ENCODE measurements at places on chromosomes 16 and 17.

GRCh38 chr16:65540901-65541300, 419.0 kb upstream of the CDH11 start:
- no peak for DNase-seq

DNA sequence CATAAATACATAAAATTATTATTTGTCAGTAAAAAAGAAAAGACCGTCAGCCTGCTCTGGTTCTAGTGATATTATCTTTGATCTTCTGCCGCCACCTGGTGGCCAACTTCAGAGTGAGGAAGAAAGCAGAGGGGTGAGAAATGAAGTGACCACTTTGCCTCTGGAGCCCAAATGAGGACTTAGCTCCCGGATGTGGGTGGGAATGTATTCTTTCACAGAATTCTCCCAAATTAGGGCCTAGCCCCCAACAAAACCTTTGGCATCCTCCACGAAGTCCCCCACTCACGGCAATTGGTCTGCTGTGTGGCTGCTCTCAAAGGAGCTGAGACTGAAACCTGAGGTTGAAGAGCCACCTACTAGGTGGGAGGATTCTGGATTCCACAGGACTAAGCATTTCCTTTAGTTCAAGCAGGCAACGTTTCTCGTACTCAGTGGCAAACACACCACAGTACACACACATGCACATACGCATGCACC, 4.9 kb upstream of the ZNF267 start:
- peak; percentile 91 for DNase-seq

GRCh38 chr17:33977729-33978514, 277.2 kb upstream of the CCL2 start:
- no peak for DNase-seq

DNA sequence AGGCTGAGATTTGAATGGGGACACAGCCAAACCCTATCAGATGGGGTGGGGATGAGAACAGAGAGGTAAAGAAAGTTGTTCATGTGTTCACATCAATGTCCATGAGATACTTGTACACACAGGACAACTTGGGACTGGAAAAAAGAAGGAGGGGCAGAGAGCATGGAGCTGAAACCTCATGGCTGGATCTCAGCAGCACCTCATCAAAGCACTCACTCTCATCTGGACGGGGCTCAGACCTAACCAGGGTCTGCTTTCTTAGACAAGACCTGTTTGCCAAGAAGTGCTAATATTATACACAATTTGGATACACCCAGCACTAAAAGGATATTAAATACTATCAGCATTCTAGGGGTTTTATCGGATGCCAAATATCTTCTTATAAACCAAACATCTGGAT, 399.8 kb downstream of the SLC39A11 start:
- no peak for DNase-seq

DNA sequence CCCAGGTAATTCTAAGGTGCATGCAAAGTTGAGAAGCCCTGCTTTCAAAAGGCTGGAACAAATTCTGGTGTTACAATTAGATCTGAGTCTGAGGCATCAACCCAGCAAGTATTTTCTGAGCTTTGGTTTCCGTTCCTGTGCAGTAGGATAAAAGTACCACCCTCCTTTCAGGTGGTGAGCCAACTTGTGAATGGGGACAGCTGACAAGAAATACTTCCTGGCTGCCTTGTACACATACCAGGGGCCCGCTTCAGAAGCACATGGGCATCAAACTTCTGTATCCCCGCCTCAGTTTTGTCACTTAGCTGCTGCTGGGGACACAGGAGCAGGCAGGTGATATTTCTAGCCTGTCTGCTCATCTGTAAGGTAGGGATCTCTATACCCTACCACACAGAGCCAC, 252.2 kb downstream of the CPPED1 start:
- DNase-seq, result no peak

GRCh38 chr16:505479-506245, 21.9 kb upstream of the CAPN15 start:
- DNase-seq, result no peak

GRCh38 chr17:3534881-3535252, 22.7 kb downstream of the TRPV3 start:
- peak; percentile 72 for DNase-seq

GRCh38 chr17:78629436-78629995, 52.3 kb upstream of the DNAH17 start:
- no peak for DNase-seq

DNA sequence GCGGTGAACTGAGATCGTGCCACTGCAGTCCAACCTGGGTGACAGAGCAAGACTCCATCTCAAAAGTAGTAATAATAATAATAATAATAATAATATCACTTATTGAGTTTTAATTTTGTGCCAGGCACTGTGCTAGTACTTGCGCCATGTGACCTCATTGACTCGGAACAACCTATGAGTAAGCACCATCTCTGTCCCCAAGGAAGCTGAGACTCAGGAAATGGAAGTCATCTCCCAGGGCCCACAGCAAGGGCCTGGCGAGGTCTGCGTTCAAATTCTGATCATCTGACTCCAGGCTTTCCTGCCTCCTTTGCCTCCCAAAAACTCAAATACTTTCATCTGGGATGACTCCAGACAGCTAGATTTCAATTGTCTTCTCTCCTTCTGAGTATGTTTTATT, 162.9 kb downstream of the SEC14L1 start:
- DNase-seq, result no peak

- no peak for DNase-seq
Observed at GRCh38 chr17:74922694-74923537, at the start of gene USH1G. Gene USH1G (minus strand): TSS chr17:74923255. CDS start chr17:74923073, 182 bp downstream.

GRCh38 chr17:27455236-27455913, 873 bp upstream of the KSR1 start:
- no peak for DNase-seq

GRCh38 chr17:69581061-69581961, 166.8 kb downstream of the MAP2K6 start:
- no peak for DNase-seq

DNA sequence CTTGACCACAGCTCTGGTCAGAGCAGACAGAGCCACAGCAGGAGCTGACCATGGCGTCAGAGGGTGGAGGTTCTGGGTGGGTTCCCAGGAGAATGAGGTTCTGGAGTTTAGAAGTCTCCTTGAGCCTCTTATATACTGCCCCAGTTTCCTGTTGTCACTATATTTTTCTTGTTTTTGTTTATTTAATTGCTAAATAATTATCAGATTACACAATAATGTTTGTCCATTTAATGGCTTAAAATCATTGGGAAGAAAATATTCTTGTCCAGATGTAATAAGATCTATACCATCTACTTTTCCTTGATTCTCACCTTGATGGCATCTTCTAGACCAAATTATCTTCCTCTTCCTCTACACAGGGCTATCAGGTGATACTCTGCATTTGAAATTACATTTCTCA, at the start of gene KRTAP4-3:
Gene KRTAP4-3, minus strand, starts transcription at position 101 of the 400 bp plus-strand sequence. Its CDS starts 49 bp downstream, at position 52.
- DNase-seq, result no peak

- DNase-seq, result no peak
Observed at GRCh38 chr16:19753815-19754643, 36.0 kb downstream of the IQCK start.

- no peak for DNase-seq
Observed at GRCh38 chr17:50114849-50115357, 15.1 kb downstream of the SAMD14 start.

- DNase-seq, result no peak
Observed at GRCh38 chr17:69883120-69883519, 191.9 kb upstream of the KCNJ16 start.

DNA sequence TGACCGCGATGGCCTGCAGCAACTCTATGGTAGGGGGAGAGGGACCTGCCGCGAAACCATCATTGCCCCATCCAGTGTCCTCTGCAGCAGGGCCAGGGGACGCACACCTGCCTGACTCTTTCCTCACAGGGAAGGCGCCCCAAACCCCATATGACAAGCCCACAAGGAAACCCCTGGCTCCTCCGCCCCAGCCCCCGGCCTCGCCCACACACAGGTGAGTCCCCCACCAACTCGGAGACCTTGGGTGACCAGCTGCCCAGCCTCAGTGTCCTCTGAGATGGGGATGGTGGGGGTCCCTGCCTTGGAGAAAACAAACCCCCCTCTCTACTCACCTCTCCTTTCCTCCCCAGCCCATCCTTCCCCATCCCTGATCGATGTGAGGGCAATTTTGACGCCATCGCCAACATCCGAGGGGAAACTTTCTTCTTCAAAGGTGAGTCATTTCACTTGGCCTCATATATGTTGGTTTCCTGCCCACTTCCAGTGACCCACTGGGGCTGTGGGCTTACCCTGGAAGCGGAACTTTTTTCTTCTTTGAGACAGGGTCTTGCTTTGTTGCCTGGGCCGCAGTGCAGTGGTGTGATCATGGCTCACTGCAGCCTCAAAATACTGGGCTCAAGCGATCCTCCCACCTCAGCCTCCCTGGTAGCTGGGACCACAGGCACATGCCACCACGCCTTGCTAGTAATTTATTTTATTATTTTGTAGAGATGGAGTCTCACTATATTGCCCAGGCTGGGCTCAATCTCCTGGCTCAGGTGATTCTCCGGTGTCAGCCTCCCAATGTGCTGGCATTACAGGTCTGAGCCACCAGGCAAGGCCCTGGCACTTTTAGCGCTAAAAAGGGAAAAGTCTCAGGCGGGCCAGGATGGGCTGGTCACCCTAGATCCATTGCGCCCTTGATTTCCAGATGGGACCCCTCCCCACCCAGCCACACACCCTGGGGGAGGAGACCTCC, 8.0 kb upstream of the IL32 start:
- DNase-seq, result no peak

GRCh38 chr17:78940258-78940657, 15.1 kb upstream of the TIMP2 start:
- no peak for DNase-seq

- no peak for DNase-seq
Observed at GRCh38 chr16:4016005-4016352, 100.3 kb downstream of the ADCY9 start.

GRCh38 chr16:86406056-86406455, 104.3 kb upstream of the FOXF1 start:
- no peak for DNase-seq

DNA sequence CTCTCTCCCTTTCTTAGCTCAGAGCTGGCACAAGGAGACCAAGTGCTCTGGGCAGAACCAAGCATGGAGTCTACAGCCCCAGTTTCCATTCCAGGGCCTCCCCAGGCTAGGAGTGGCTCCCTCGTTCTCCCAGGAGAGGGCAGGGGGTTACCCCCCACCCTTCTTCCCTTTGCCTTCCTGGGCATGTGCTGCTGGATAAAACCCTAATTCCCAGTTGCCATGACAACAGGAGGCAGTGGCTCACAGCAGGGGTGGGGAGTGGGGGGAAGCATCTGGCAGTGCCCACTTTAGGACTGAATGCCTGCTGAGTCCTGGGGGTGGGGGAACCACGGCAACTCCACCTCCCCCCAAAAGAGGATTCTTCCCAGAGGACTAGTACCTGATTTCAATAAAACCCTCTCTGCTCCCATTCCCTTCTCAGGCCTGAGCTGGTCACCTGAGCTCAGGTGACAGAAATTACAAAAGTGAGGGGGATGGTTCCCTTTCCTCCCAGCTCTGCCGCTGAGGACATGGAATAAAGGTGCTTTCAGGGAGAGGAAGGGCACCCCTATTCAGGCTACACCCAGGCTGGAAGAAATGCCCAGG, 1.8 kb downstream of the MPP2 start:
- no peak for DNase-seq

DNA sequence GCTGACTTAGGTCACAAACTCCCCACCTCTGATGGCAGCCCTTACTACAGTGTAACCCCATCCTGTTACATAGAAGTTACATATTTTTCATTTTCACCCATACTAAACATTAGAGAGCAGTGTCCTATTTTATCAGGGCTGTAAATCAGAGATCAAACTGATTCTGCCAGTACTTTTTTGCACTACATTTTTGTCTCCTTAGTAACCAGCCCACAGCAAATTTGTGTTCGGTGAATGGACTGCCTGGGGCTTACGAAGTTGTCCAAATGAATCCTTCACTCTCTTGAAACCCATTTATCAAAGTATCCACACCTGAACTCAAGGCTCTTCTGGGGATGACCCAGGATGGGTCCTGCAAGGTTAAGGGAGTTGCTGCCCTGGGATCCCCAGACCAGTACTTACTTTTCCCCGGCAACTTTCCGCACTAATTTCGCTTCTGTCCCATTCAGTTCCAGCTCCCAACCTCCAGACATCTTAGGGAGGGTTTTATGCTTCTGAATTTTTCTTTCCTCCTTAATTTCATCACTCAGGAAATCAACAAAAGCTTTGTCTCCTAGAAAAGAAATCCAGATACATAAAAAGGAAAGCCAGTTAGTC, 1.1 kb downstream of the C1QBP start:
- DNase-seq, result no peak

DNA sequence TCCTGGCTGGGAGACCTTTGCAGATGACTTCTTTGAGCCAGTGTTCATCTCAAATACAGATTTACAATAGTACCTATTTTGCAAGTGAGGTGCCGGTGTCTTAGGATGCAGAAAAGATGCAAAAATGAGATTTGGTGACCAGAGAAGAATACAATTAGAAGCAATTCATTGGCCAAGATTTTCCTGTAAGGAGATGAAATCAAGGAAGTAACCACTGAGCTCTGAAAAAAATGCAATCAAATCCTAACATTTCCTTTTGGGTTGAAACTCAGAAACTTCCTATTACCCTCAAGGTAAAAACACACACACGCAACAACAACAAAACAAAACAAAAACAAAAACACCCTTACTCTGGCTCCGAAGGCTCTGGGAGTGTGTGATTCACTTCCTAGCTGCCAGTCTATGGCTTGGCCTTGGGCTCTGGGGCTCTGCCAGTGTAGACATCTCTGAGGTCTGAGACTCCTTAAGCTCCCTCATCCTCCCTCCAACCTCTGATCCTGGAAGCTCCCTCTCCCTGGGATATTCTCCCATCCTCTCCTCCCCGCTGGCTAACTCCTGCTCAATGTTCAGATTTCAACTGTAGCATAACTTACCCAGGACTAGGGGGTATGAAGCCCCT, 16.8 kb upstream of the MT4 start:
- no peak for DNase-seq

- DNase-seq, result no peak
Observed at GRCh38 chr17:50818921-50819657, 16.3 kb upstream of the WFIKKN2 start.

DNA sequence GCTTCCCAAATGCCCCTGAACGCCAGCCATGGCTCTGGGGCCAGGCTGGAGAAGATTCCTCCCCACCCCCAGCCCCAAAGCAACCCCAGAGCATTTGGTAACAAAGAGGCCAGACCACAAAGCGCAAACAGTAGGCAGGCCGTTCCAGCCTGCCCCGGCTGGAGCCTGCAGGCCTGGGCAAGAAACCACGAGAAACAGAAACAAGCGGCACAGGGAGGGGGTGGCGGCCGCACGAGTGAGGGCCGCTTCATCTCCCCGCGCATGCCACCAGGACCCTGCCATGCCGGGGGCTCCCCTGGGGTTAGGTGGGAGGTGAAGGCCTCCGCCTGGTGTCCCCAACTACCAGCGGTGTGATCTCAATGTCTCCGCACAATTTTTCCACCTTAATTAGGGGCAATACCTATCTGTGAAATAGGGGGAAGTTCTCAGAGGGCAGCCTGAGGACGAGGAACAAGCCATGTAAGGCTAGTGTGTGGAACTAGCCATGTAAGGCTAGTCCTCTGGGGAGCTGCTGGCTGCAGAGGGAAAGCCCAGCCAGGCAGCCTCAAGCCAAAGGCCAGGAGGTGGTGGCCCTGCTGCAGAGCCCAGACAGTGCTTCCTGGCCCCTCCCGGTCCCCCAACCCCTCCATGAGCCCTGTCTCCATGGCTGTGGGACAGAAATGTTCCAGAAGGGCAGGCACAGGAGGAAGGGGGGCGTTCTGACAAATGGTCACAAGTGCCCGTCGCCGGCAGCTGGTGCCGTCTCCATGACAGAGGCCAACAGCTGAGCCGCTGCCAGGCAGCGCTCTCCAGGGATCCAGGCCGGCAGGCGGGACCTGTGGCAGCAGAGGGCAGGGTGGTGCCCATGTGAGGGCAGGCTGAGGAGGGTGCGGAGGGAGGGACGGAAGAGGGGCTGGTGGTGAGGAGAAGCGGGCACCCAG, 14.5 kb upstream of the MTSS2 start:
- no peak for DNase-seq
